ELF-1 (cell line): ENCODE measurements at places on chromosomes 2 and 18.
A peak's percentile ranks its signal among the peaks of the same experiment; 100 is the strongest.

DNA sequence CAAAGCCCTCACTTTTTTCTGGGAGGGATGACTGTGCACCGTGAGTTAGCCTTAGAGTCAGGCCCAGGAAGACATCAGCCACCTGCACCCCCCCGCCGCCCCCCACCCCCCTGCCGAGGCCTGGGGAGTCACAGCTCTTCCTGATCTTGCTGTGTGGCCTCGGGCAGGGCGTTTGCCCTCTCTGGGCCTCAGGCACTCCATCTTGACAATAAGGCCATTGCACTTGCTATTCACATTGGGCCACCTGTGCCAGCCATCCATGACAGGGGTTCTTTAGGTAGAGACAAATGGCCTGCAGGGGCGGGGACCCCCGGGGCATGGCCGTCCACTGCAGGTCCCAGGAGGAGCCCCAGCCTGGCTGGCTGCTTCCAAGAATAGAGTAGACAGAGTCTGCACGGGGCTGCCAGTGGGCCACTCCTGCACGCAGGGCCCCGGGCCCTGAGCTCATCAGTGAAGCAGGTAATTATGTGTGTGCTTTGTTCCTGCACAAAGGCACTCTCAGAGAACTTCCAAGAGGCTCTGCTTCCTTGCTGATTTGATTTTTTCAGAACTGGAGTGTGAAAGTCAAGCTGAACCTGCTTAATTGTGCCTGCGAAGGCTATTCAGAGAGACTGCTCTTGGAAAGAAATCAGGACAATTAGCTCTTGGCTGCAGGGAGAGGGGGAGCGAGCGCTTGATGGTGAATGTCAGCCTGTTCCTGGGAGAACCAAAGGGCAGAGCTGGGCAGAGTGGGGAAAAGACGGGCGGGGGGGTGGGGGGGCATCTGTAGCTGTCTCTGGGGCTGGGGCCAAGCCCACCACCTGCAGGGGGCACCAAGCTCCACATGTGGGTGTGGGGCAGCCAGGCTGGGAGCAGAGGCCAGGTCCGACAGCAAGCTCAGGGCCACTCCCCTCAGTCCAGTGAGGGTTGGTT is 40.3 kb downstream of the RRM2 start:
- DNase-seq: peak; percentile 82

DNA sequence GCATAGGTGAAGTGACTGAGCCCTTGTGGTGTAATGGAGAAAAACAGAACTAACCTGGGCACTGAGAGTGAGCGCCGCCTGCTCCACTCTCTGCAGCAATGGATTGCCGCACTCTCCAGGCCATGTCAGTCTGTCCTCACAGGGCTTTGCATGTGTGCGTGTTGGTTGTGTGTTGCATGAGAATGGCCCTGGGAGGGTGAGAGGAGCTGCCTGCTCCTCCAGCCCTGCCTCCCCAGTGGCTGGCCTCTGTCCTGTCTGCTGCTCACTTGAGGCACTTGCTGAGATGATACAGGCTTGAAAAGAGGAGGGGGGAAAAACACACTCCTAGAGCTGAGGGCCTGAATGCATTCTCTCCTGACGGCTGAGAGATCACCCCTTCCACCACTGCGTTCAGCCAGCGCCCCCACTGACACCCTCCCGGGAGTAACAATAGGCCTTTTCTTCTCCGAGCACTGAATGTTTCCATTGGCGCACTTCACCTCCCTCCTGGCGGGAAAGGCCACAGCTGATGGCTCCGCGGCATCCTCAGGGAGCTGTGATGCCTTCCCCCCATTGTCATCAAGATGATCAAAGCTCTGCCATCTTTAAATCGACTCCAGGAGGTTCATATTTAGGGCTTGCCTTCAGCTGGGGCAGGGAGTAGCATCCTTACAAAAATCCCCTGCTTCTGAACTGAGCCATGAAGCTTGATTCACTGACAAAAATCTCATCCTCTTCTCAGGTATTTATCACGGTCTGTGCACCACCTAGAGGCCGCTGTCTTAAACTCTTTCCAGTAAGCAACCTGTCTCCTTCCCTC is 49.9 kb upstream of the DAPL1 start:
- DNase-seq: peak; percentile 70

DNA sequence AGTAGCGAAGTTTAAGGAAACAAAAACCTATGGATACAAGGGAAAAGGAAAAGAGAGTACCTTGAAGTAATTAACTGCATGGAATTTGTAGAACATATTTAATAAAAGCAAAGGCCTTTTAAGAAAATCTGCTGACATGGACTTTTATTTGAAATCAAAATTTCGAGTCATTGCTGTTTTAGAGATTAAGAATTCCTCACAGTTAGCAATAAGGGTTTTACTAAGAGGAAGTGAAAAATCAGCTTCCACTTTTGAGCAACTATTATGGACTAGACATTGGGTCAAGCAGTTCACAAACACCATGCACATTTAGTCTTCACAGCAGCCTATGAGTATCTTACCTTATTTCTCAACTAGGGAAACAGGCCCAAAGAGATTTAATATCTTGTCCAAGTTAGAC is 876.3 kb downstream of the BCL11A start:
- DNase-seq: no peak

DNA sequence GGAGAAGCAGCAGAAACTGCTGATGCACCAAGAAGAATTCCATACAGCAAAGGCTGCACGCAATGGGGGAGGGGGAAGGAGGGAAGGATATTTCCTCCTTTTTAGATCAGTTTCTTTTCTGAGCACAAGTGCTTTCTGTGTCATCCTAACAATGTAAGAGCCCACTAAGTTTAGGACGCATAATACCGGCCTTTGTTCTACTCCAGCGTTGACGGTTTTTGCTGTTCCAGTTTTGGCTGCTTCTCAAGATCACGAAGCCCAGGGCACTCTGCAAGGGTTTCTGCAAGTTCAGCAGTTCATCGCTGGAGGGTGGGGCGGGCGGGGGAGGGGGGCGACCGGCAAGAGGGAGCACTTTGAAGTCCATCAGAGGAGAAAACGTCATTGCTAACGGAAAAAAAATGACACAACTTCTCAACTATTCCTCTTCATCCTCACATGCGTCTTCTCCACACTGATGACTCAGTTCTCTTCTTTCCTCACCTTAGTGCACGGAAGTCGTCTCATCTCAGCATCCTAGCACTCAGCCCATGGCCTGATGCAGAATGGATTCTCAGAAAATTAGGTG is 8.7 kb downstream of the FAM178B start:
- DNase-seq: peak; percentile 49

- DNase-seq: no peak
Observed at GRCh38 chr2:168439536-168439935, 16.5 kb upstream of the CERS6 start.

- no peak for DNase-seq
Observed at GRCh38 chr2:190999949-191000665, 13.9 kb downstream of the STAT1 start.

GRCh38 chr18:79599441-79599931 is 80.1 kb upstream of the CTDP1 start:
- DNase-seq: no peak

DNA sequence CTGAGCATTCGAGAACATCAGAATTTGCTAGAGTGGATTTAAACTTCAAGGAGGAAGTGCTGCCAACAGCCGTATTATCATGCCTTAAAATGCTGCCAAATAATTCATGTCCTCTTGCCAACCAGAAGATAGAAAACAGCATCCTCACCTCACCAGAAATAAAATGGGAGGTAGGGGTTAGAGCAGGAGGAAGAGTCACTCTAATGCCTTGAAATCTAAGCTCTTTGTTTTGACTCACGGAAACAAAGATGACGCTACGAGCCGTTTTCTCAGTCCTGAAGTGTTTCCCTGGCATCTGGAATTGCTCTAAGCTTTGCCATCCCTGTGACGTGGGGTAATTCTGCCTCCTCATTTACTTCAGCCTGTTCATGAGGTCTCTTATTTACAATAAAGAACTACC is 97.1 kb downstream of the PRPF40A start:
- DNase-seq: no peak

DNA sequence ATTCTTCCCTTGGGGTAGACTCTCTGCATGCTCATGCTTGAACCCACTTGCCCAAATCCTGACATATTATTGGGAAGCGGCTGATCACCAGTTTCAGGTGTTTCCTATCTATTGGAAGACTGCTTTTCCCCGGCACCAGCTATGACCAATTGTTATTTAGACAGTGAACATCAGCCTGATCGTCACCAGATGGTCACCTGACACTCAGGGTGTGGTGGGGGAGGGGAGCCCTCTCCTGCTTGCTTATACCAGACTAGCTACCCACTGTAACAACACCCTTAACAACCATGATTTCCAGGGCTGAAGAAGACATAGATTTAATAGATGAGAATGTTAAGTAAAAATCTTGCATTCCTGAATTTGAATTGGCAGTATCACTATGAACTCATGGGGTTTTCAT is 44.3 kb downstream of the RBM43 start:
- peak; percentile 23 for DNase-seq

GRCh38 chr2:151756820-151757219 is 22.5 kb upstream of the NEB start:
- DNase-seq: no peak

DNA sequence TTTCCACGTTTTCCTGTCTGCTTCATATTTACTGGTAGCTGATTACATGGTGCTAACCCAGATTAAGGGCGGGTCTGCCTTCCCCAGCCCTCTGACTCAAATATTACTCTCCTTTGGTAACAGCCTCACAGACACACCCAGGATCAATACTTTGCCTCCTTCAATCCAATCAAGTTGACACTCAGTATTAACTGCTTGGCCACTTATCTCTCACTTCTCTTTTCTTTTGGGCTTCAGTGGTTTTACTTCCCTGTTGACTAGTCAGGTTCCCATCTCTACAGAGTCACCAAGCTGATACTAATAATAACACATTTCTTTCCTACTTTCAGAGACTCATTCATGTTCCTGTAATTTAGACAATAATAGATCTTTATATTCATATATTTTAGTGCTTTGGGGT is 302.2 kb upstream of the MAP2 start:
- DNase-seq: no peak

GRCh38 chr2:45728458-45728942 is 77.0 kb downstream of the PRKCE start:
- no peak for DNase-seq

DNA sequence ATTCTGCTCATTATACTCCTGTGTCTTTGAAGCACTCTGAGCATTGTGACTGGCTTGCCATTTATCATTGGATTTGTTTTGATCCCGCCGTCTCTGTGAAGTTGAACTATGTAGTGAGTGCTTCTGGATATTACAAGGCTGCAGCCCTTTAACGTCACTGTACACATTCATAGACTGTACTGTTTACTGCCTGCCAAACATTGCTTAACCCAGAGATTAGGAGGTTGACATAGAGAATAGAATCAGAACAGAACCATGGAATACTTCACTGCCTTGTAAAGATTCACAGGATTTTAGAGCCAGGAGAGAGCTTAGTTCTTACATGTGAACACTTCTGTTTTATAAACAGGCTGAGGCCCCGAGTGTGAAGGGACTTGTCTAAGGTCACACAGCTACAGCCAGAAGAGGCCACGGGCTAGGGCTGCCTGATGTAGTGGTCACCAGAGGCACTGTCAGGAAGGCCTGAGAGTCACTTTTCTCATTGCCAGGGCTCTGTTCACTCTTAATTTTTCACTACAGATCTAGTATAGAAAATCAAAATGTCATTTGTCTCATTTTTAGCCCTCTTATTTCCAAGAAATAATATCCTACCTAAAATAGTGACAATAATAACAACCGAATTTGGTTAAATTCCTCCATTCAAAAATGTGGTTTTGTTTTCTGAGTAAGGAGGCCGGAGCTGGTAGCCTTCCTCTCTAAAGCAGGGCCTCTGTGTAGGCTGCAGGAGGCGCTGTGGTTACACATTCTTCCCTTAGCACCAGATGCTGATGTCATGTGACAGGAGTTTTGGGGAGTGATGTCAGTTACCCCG is 87.9 kb downstream of the UGGT1 start:
- DNase-seq: peak; percentile 54

GRCh38 chr2:196558497-196558896 is 81.0 kb upstream of the CCDC150 start:
- no peak for DNase-seq
